ENCODE measurements at places on chromosomes 1 and 21.

GRCh38 chr21:35266546-35266945, 217.4 kb upstream of the RUNX1 start:
- no peak for DNase-seq

DNA sequence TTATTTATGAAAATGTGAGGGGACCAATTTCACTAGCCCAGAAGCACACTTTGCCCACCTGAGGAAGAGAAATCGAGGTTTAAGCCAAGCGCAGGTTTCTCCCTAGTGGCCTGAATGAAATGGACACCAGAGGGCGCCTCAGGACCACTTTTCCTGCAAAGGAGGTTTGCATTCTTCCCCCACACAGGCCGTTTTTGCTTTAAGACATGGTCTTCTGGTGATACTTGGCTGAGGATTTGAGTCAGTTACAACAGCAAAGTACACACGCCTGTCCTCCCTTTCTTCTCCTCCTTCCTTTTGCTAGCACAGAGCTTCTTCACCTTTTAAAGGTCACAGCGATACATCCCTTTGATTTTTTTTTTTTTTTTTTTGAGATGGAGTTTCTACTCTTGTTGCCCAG, 5.4 kb downstream of the PLA2G2E start:
- peak; percentile 84 for DNase-seq

- DNase-seq: peak; percentile 24
Observed at GRCh38 chr1:46533179-46533864, 18.1 kb downstream of the KNCN start.

DNA sequence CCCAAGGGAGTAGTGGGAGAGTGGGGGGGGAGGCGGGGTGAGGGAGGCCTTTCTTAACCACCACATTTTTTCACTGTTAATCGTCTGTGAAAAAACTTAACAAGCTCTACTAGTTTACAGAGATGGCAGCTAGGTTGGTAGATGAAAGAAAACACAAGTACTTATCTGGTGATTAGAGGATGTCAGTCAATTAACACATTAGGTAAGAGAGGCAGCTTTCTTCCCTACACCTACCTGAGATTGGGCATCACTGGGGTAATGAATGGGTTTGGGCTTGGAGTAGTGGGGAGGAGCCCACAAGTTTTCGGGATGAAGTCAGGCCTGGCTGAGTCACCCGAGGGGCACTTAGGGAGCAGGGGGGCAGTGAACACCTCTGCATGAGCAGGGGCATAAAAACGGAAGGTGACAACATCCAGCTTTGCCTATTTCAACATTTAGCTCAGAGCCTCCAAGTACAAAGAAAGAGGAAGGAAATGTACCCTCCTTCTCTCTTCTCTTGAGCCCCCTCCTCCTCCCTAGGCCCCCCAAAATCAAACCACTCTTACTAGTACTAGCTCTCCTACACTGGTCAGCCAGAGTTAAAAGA, 2.5 kb downstream of the LBR start:
- peak; percentile 76 for DNase-seq
